AG04450 (cell line): ENCODE measurements at places on chromosomes 1 and 21.

- DNase-seq = no peak
Observed at GRCh38 chr1:7011826-7012225, 226.6 kb downstream of the CAMTA1 start.

- DNase-seq = no peak
Observed at GRCh38 chr1:48309564-48310082, 87.1 kb downstream of the SLC5A9 start.

DNA sequence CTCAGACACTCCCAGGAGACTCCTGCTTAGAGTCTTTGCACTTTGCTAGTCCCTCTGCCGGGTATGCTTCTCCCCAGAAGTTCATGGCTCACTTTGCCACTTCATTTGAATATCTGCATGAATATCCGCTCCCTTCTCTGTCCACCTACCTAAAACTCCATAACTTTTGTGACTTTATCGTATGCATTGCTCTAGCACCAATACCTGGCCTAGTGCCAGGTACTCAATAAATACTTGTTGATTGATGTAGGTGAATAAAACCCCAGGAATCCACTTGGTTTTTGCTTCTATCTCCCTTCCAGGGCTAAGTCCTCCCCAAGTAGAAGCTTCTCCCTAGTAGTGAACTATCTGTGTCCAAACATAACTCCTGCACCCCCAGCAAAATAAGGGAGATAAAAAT is 27.8 kb upstream of the CTTNBP2NL start:
- no peak for DNase-seq

DNA sequence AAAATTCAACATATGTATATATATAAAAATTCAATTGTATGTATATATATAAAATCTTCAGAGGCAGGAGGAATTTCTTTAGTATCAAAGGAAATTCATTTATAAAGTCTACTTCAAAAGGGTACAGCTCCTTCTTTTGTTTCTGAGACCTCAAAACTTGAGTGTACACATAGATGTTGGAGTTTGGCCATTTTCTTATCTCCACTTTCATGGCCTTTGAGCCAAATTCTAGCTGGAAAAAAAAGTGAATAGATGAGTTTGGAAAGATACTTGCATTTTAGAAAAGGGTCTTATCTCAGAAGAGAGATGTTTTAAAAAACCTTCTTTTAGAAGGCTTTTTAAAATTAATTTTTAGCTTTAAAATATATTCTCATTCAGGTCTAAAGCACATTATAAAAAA is 103.2 kb downstream of the ATF6 start:
- DNase-seq = no peak

- DNase-seq = no peak
Observed at GRCh38 chr1:28136169-28136921, 40.1 kb downstream of the PTAFR start.

- DNase-seq = no peak
Observed at GRCh38 chr1:8679929-8680663, 137.3 kb downstream of the RERE start.

DNA sequence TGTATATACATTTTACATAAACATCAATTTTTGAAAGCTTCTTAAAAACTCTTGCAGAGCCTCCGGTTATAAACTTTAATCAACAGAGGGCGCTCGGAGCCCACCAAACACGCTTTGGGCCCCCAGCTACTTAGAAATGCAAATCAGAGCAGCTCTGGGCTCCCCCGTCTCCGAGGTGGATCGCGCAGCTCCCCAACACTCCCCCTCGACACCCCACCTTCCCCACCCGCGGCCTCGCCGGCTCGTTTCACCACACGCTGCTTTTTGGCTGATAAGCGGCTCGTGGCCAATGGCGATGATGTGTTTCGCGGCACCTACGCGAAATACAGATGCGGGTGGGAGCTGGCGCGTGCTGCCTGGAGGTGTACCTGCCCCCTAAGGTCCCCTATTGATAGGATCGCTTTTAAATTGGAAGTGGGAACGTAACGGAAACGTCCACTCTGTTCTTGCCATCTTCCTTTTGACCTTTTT is 1.7 kb upstream of the KIF26B start:
- DNase-seq = no peak

DNA sequence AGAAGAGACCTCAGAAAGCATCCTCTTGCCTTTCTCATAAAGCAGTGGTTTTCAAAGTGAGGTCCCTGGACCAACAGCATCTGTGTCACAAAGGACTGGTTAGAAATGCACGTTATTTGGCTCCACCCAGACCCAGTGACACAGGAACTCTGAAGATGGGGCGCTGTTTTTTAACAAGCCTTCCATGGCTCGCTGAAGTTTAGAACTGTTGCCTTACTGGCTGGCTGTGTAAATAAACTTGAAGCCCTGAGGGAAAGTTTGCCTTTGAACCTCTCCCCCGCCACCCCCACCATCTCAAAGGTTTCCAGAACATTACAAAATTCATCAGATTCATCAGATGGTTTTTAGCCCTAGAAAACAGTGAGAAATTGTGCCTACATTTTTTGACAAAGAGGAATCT is 21.8 kb upstream of the IKBKE start:
- no peak for DNase-seq

DNA sequence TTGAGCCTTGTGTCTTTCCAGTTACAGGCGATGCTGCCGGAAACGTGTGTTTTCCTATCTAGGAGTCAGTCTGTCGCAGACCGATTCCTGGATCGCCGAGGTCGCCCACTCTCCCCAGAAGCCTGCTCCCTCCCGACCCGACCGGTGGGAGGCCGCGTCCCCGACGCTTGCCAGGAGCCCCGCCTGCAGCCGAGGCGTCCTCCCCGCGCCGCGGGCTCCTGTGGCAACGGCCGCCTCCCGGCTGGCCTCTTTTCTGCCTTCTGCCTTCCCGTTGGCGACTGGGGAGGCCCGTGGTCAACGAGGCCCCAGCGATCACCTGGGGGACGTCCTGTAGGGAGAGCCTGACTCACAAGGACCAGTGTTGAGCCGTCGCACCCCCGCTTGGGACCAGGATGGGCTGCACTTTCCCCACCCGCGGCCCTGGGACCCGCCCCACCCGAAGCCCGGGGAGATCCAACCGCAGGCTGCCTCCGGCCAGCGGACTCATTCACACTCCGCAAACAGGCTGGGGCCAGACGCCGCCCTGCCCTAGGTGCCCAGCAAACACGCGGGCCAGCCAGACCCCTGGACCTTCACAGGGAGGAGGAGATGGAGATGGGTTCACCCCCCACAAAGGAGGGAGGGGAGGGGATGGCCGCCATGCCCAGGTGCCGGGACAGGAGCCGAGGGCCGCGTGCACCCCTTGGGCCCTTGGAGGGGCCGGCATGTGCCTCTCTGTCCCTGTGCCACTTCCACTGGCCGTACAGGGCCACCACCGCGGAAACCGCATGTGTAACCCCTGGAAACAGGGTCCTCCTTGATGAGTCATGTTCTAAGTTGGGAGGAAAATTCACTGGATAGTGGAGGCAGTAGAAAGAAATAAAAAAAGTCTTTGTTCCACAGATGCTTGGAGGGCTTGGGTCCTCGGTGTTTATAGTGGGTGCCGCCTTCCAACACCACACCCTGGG is 7.2 kb upstream of the COL6A1 start:
- DNase-seq = no peak

GRCh38 chr1:221487781-221488524 is 253.9 kb downstream of the DUSP10 start:
- peak; percentile 47 for DNase-seq

- no peak for DNase-seq
Observed at GRCh38 chr1:12593621-12594066, 24.4 kb downstream of the DHRS3 start.
